ENCODE measurements at places on chromosomes 11 and 22.

- no peak for DNase-seq
Observed at GRCh38 chr11:95267601-95268213, 36.7 kb upstream of the SESN3 start.

- no peak for DNase-seq
Observed at GRCh38 chr22:43110444-43110926, at the start of gene BIK. BIK (plus strand) TSS chr22:43110750; CDS start chr22:43124023, 13,273 bp downstream.

- DNase-seq: no peak
Observed at GRCh38 chr11:106242718-106243415, 165.4 kb downstream of the AASDHPPT start.

GRCh38 chr11:14413307-14414069, 54.5 kb upstream of the RRAS2 start:
- DNase-seq: no peak

GRCh38 chr22:27775758-27776649, 25.6 kb downstream of the MN1 start:
- no peak for DNase-seq

GRCh38 chr11:130486391-130486836, 38.0 kb downstream of the ADAMTS15 start:
- DNase-seq: no peak

- no peak for DNase-seq
Observed at GRCh38 chr11:99695106-99695505, 674.4 kb downstream of the CNTN5 start.

- DNase-seq: no peak
Observed at GRCh38 chr22:43630451-43630850, 181.7 kb downstream of the EFCAB6 start.

DNA sequence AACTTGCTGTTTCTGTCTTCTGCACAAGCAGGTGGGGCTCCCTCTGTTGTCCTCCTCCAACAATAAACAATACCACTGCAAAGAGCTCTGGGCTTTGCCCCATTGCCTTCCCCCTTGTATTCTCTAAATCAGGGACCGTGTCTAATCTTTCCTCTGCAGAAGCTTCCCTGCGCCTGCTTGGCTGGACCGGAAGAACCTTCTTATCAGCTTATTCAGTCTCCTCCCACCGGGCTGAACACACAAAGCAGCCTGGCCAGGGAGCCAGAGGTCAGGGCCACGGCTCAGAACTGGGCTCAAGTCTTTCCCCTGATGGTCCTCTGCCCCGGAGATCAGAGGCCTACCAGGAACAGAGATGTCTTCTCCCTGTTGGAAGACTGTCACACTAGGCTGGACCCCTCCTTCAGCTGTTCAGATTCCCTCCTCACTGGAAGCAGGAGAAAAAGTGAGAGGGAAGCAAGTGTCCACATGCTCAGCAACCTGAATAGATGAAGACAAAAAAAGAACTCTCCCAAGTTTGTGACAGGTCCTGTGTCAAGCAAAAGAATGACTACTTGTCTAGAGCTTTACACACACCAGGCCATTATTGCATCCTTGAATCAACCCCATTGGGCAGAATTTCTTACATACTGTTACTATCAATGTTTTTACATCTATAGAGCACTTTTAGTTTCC, 63.7 kb downstream of the RAB30 start:
- DNase-seq: no peak

GRCh38 chr11:65410936-65411680, 11.5 kb upstream of the NEAT1 start:
- no peak for DNase-seq

GRCh38 chr11:78336877-78337553, 80.6 kb downstream of the GAB2 start:
- DNase-seq: no peak

- no peak for DNase-seq
Observed at GRCh38 chr11:17948296-17948695, 64.6 kb downstream of the SERGEF start.

- DNase-seq: no peak
Observed at GRCh38 chr11:726278-727220, 20.5 kb downstream of the EPS8L2 start.

DNA sequence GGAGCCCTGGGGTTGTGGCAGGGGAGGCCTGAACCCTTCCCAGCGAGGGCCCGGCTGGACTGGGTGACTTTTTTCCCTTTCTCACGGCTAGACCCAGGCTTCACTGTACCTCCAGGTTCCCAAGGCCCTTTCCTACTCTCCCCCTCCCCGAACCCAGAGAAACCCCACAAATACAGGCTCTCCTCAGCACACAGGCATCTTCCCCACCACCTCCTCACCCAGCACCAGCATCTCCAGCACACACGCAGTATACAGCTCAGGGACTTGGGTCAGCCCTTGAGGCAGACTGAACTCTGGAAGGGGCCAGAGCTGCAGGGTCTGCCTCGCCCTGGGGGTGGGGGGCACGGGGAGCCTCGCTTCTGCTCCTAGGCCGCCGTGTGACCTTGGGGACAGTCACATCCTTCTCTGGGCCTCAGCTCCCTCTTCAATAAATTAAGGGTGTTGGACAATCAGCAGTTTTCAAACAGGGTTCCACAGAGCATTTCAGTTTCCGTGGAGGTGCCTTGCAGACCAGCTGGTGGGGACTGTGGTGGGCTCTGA, 4.5 kb downstream of the TMPRSS13 start:
- no peak for DNase-seq

DNA sequence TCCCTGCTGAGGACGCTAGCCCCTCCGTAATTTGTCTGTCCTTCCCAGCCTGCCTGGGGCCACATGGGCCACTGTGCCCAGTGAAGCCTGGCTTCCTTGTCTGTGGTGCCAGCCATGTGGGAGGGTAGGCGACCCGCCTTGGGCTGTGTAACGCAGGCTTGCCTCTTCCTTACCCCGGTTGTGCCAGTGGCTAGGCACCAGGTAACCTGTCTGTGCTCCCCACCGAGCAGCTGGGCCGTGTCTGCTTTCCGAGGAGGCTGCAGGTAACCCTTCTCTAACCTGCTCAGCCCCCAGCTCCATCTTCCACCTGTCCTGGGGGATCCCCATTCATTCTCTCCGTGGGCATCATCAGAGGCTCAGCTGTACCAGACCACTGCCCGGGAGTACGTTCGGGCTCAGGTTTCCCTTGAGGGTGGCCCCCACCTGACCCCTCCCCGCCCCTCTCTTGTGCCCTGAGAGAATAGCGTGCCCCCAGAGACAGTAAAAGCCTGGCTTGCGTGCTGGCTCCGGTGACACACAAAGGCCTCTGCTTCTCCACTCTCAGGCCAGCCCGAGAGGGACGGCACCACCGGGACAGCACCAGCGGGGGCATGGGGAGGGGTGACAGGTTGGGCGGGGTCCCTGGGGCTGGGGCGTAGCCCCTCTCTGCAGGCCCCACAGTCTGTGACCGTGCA, 79.1 kb downstream of the CDKN1C start:
- no peak for DNase-seq

DNA sequence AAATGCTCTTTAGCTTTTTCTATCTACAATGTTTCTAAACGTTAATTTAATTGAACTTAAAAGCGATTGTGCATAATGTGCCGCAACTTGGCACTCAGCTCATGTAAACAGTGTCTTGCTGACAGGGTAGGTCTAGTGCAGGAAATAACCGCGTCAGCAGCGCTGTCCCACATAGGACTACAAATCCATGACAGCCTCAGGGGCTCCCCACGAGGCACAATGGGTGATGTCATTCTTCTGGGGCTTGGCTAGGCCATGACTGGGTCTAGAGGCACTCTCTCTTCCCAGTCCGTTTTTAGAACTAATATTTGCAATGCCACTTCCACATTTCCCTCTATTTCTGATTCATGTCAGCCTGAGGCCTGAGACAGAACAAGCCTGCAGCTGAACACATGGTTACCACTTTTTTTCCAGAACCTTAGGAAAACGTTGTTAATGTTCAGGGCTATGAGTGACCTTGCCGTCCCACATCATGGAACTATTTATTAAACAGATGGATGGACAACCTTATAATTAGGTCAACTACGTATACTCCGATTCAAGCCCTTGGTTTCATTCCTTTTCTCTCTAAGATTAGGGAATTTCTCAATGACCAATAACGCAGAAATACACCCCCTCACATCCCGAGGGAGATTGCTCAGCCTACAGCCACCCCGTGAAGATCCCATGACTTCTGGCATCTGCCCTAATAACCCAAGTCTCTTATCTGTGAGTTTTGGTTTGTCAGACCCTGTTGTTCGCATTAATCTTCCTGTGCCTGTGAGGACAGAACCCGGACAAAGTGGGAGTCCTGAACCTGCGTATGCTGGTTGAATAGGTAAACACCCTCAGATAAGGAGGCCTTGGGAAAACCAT, 19.4 kb upstream of the SNX32 start:
- DNase-seq: no peak

GRCh38 chr22:36280379-36280778, 27.4 kb downstream of the APOL1 start:
- DNase-seq: no peak

GRCh38 chr11:132112846-132113245, 742.4 kb downstream of the NTM start:
- no peak for DNase-seq

DNA sequence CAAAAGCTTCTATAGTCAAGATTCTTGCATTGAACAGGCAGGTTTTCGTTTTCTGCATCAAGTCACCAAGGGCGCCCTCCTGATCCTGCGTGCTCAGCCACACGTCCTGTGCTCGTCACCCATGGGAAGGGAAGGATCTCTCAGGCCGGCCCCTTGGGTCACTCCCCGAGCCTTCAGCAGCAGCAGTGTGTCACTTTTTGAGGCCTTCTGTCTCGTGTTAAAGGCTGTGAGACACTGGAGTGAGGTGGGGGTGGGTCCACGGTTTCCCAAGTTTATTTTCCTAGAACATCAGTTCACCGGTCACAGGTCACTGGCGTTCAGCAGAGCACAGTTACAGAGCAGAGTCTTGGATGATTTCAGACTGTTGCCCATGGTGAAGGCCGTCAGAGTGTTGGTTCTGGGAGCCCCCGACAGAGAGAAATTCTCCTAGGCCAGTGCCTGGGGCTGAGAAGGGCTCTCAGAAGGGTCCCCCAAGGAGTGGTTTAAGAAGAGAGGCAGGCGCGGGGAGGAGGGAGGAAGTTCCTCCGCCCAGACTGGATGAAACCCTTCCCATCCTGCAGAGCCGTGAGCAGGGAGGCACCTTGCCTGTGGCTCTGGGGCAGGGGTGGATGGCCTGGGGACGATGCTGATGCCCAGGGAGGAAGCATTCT, 13.5 kb upstream of the ADORA2A start:
- DNase-seq: no peak

- no peak for DNase-seq
Observed at GRCh38 chr11:19267567-19267966, 26.8 kb upstream of the E2F8 start.

GRCh38 chr11:103659206-103659618, 377.2 kb upstream of the DDI1 start:
- no peak for DNase-seq

DNA sequence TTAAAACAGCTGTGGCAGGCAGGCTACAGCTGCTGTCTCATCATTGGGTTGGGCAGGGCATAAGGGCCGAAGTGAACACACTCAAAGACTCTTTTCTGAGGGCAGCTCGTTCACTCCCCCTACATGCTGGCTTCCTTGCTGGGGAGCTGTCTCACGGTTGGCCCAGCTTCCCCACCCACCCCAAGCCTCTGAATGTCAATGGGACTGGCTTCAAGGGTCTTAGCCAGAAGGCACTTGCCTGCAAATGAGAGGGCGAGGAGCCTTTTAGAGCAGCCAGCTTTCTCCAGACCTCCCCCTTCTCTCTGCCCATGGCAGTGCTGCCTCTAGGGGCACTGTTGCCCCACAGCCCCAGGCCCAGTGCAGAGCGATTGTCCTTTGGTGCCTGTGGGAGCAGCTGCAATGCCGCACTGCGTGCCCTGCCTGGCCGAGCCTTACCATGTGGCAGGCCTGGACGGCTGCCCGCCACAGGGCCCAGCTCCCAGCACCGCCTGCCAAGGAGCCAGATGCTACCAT, 94.7 kb upstream of the RASSF10 start:
- DNase-seq: no peak

GRCh38 chr22:30232716-30233218, 13.8 kb downstream of the LIF start:
- DNase-seq: no peak

- no peak for DNase-seq
Observed at GRCh38 chr11:69498614-69499175, 17.2 kb downstream of the LINC01488 start.

DNA sequence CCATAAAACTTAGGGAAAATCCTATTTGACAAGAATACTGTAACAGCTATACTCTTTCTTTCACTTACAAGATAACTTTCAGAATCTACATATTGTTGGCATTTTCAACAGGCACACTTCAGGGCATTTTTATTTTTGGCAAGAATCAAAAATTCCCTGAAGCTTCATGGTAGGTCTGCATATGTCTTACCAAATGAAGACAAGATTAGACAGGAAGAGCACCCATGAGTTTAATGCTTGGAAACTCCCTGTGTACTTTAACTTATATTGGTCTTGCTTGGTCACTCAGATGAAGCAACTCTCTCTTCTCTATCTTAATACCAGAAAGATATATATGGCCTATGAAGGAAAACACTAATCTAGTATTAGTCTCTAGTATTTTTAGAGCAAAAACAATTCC, 137.7 kb downstream of the ATG16L2 start:
- DNase-seq: no peak

DNA sequence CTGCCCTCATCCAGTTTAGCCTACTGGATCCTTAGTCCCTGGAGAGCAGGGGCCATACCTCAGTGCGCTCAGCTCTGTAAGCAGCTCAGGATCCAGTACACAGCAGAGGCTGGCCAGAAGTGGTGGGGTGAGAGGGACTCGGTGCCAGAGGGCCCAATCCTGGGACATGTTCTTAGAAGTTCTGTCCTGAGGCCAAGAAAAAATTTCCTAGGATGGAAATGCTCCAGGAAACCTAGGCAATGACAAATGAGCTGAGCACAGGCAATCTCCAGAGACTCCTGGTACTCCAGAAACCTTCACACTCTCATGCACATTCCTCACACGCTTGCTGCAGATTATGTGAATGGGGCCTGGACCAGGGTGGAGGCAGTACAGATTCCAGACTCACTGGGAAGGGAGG, 89.6 kb downstream of the SERGEF start:
- no peak for DNase-seq

DNA sequence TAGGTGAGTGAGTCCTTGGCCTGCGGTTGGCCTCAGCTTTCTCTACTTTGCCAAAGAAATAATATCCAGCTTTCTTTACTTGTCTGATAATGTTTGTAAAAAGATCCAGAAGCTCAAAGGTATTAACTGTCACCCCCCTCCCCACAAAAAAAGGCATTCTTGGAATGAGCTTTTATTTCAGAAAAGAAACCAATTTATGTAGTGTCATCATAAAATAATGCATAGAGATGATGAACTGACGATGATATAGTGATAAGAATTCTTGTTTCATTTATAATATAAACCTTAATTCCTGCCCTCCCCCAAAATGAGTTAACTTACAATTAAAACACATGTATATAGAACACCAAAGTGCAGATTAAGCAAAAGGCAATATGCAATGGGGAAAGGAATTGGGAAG, 191.4 kb downstream of the LARGE1 start:
- no peak for DNase-seq

DNA sequence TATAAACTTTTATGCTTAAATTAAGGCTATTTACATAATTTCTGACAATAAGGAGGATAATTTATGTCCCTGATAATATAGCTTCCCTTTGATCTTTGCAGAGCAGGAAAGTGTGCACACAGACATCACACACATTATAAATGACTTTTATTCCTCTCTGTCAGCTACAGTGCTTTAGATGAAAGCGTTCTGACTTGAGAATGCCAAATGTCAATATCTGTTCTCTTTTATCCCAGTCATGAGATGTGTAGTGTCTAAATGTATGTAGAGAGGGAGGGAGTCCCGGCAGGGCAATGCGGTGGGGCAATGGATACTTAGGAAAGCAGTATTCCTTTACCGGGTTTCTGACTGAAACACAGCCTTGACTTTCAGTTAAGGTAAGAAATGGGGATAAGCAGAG, 225.4 kb upstream of the CHORDC1 start:
- no peak for DNase-seq
